ENCODE measurements at places on chromosomes 2 and 18. TPM values are rescaled to one million over a fixed set of nuclear protein-coding genes. Genes with fewer than 3 reads are reported as not detected.

Gene SFTPB
- total RNA-seq: not detected

Gene USP34
- total RNA-seq: 84.3 TPM

Gene CCNYL1
- total RNA-seq: 27.0 TPM

Gene NR4A2
- 1.5 TPM for total RNA-seq

Gene TCF4
- 99.4 TPM for total RNA-seq

Gene TCF7L1
- total RNA-seq: 117 TPM

Gene ADCYAP1
- total RNA-seq: not detected

Gene ORC4
- total RNA-seq: 66.0 TPM

Gene POTEJ
- total RNA-seq: not detected

Gene MTX2
- 30.8 TPM for total RNA-seq

Gene CREB1
- total RNA-seq: 103 TPM

Gene CLEC4F
- total RNA-seq: not detected

Gene SPEG
- total RNA-seq: 23.7 TPM

Gene GDF7
- total RNA-seq: 0.04 TPM

Gene CBLN2
- total RNA-seq: not detected

Gene MOGAT1
- not detected for total RNA-seq

Gene DSC3
- total RNA-seq: 0.61 TPM
